Renal pelvis (tissue), 12 donors: ENCODE measurements at places on chromosomes 2 and 18. TPM values are rescaled to one million over a fixed set of nuclear protein-coding genes. Genes with fewer than 3 reads are reported as not detected.

DNA sequence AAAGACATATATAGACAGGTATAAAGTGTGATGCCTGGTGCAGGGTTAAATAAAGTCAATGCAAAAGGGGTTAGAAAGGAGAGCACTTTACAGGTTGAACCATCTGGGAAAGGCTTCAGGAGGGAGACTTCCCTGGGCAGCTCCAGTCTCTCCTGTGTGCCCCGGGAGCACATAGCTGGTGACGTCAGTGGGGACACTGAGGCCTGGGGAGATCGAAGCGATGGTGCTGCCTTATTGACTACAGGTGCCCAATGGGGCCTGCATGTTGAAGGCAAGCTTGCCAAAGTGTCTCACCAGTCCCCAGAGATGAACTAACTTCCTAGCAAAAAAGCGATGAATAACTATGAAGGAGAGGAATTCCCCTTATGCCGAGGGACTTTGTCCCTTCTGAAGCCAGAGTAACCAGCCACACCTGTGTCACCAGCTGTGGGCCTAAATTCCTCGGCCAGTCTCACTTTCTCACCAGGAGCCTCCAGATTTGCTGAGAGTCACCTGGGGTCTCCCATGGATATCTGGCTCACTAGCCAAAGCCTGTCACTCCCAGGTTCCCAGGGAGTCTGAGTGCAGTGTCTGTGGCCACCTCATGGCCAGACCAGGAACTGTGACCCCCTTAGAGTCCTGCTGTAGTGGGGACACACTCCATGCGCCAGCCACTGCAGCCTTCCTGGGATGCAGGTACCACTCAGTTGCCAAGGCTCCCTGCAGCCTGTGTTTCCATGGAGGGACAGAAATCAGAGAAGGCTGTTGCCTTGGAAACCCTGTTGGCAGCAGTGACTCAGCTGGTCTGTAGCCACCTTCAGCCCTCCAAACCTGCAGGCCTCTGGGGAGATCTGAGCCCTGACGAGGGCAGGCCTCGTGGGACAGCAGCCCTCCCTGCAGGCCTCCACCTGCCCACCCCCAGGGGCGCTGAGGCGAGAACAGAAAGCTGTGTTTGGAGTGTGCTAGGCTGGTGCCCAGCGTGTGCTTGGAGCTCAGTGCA is 128.7 kb downstream of the CTIF start:
- no peak for DNase-seq

- DNase-seq: no peak
Measured at GRCh38 chr18:79765491-79766245, 32.1 kb upstream of the KCNG2 start.

- no peak for DNase-seq
Measured at GRCh38 chr18:45291621-45292615, 323.4 kb upstream of the SLC14A2 start.

GRCh38 chr2:217563565-217563964 is 439.2 kb downstream of the TNS1 start:
- no peak for DNase-seq

DNA sequence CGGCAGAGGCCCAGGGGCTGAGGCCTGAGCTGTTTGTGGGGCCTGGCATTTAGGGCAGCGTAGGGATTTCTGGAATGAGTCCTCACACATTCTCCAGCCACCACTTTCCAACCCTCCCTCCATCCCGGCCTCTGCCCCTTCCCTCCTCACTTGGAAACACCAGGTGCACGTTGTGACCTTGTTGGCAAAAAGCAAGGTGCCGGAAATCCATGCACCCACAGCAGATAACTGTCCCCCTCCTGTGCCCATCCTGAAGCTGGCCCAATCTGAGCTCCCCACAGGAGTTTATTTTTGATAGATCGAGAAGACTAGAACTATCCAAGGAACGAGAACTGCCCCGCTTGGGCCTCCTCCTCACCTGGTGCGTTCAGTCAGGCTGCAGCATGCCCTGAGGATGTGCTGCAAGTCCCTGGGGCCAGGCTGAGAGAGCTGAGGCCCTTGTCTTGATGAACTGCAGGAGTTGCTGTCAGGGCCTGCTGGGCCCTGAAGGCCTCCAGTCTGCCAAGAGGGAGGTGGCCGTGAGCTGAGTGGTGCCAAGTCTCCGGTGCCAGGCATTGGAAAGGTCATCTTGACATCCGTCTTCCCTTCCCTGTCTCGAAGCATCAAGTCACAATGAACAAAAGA is 55.8 kb downstream of the CTIF start:
- no peak for DNase-seq

The PGAP1 gene
- polyA plus RNA-seq: 29.1 TPM

The BMP10 gene
- polyA plus RNA-seq: not detected

The GNAL gene
- polyA plus RNA-seq: 5.8 TPM

The BMPR2 gene
- polyA plus RNA-seq: 52.2 TPM
